ENCODE measurements at places on chromosomes 3 and 15.

GRCh38 chr3:78050276-78051065 lies 1010.6 kb downstream of the ROBO2 start:
- no peak for DNase-seq

DNA sequence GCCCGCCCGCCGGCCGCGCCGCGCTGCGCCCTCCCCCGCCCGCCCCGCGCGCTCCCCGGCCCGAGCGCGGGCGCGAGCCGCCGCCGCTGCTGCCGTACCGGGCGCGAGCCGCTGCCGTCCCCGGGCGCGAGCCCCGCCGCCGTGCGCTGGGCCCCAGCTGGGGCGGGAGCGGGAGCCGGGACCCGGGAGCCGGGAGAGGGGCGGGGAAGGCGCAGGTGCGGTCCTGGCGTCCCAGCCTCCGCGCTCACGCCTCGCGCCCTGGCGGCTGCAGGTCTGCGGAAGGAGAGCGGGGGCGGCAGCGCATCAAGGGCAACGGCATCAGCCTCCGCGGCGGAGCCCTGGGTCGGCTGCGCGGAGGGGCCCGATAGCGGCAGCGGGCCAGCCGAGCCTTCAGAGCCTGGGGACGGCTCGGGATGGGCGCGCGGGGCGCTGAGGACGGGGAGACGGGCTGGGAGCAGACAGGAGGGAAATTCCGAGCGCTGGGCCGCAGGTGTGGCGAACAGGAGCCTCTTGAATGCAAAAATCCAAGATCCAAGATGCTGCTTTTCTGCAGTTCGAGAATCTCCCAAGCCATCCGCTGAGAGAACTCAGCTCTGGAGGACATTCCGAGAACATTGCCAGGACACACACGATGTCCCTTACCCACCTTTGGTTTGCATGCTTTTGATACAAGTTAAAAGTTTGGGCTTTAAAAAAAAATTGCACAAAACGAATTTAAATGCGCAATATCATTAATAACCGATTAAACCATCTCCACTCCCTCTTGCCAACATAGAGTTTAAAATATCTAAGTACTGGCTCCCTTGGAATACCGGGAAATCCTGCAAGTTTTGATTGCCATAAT lies 251.1 kb downstream of the TJP1 start:
- no peak for DNase-seq

DNA sequence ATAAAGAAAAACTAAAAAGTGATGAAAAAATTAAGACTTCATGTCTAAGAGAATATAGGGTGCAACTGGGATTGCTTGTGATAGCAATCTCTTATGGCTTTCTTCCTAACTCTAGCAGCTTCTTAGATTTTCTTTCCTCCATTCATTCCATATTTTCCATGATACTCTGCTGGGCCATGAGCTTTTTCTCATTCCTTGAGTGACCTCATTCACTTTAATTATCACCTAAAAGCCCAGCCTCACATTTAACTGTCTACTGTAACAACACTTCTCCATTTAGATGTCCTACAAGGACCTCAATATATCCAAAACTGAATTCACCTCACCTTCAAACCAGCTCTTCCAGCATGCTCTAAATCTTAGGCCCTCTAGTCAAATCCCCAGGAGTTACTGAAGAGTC lies 49.5 kb upstream of the ANKRD28 start:
- DNase-seq, result no peak

- DNase-seq, result no peak
Observed at GRCh38 chr3:16273867-16274266, 8.9 kb downstream of the OXNAD1 start.

DNA sequence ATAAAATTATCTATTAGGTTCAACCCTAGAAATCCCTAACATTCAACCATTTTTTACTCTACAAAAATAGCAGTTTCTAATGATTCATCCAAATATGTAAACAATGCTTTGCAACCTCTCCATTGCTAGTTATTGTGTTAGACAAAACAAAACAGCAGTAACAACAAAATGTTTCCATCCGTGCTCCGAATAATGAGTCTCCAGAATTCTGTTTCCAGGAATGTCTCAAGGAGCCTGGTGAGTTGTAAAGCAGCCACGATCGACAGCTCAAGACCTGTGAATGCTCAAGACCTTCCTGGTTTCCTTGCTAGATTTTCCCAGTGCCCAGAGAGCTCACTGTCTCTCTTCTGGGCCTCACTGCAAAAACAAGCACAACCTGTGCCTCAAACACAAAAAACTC lies 49.9 kb downstream of the CHRD start:
- no peak for DNase-seq

DNA sequence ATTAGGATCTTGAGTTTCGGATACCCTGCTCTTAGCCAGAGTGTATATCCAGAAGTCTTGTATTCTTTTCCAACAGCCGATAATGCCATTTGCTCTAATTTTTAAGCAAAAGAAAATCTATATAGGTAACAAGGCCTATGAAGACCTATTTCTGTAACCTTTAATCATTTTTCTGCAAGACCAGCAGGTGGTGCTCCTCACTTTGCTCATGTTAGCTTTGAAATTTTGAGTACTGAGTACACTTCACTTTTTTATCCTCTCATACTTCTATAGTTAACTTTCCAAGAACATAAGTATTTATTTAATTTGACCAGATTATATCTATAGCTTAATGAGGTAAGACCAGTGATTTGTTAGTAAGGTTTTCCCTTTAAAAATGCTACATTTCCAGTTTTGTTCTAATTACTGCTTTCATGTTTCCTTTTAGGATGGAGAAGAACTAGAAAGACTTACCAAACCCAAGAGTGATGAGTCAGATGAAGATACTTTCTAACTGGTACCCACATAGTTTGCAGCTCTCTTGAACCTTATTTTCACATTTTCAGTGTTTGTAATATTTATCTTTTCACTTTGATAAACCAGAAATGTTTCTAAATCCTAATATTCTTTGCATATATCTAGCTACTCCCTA lies 20.5 kb downstream of the SLC35A5 start:
- DNase-seq, result no peak

DNA sequence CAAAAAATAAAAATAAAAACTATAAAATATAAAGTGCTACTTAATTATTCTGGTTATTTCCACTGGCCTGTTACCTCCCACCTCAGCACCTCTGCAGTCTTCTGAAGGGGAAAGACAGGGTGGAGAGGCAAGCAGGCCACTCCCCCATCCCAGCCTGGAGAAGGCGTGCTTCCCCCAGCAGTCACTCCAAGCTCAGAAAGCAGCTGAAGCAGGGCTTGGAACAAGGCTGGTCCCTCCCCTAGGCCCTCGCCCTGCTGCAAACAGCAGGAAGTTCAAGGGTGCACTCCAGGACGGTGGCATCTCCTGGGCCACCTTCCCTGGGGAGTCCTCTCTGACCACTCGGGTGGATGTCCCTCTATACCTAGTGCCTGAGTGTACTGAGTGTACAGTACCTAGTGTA lies 21.4 kb downstream of the CACNA2D2 start:
- no peak for DNase-seq

DNA sequence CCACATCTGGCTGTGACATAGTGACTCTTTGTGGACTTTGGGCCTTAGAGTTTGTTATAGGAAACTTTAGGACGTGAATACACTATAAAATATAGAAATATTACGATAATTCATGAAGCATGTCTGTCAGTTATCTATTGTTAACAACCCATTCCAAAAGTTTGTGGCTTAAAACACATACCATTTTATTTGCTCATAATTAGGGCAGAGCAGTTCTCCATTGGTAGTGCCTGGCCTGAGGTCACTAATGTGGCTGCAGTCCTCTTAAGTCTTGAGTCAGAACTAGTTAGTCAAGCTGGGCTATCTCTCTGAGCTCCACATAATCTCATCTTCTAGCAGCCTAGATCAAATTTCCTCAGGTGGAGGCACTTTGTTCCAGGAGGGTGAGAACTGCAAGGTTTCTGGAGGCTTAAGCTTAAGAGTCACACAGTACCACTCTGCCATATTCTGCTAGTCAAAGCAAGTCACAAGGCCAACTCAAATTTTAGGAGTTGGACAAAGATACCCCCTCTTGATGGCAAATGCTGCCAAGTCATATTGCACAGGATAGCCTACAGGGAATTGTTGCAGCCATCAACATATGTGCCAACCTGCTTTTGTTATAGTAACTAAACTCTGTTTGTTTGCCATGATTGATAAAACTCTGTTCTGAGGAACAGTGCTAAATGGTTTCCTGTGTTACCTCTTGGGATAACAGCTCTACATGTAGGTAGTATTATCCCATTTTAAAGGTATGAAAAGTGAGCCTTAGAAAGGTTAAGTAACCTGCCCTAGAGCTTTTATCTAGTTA lies 8.7 kb downstream of the ATXN7 start:
- no peak for DNase-seq

DNA sequence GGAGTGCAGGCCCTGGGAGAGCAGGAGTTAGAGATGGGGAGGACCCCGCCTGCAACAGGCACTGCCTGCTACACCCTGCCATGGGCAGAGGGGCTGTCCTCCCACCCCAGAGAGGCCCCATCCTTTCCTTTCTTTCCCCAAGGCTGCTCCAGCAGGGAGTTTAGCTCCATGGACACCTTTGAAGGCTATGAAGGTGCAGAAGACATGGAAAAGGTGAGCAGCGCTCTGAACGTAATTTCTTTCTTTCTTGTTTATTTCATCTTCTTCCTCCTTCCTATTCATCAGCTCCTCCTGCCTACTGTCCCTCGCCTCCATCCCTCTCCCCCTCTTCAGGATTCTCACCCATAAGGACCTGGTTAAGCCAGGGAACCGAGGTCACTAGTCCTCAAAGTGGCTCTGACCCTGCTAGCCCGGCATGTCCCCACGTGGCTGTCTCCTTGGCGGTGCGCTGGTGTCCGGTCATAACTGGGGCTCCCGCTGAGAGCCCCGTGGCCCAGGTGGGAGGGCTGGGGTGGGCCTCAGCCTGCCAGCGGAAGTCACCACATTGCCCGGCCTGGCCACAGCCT lies 16.0 kb upstream of the ADIPOQ start:
- DNase-seq, result no peak
